Stimulated activated CD4-positive, alpha-beta T cell treated with anti-CD3 and anti-CD28 coated beads, Interleukin-12 subunit alpha, Interleukin-12 subunit beta, amount 100 ng/mL, for 4 hours (primary cell): ENCODE measurements at places on chromosomes 13 and 19.

DNA sequence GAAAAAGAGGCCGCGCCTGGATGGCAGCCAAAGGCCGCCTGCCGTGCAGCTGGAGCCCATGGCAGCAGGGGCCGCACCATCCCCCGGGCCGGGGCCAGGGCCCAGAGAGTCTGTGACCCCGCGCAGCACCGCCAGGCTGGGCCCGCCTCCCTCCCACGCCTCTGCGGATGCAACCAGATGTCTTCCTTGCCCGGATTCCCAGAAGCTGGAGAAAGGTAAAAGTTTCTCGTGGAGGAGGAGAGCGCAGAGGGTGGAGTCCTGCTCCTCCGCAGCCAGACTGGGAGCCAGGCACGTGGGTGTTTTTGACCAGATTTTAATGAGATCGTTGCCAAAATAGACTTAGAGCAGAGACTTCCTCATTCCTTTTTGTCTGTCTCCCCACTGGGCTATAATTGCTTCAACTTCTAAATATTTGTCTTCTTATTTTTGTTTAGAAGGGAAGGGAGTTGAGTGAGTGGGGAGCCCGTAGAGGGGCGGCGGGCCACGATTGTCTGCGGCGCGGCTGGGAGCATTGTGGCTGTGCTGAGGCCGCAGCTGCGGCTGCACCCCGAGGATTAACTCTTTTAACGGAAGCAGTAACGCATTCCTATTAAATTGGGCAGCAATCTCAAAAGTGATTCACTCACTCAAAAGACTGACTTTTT is 22.8 kb upstream of the NDUFS7 start:
- DNase-seq: no peak

- no peak for DNase-seq
Observed at GRCh38 chr13:78098249-78098648, 179.6 kb upstream of the EDNRB start.

GRCh38 chr19:33699754-33700407 is 78.1 kb downstream of the CHST8 start:
- no peak for DNase-seq

GRCh38 chr13:95954266-95954665 is 98.9 kb downstream of the UGGT2 start:
- DNase-seq: no peak

GRCh38 chr13:94324767-94325540 is 154.5 kb downstream of the DCT start:
- no peak for DNase-seq

GRCh38 chr13:94318418-94318817 is 161.1 kb downstream of the DCT start:
- no peak for DNase-seq

DNA sequence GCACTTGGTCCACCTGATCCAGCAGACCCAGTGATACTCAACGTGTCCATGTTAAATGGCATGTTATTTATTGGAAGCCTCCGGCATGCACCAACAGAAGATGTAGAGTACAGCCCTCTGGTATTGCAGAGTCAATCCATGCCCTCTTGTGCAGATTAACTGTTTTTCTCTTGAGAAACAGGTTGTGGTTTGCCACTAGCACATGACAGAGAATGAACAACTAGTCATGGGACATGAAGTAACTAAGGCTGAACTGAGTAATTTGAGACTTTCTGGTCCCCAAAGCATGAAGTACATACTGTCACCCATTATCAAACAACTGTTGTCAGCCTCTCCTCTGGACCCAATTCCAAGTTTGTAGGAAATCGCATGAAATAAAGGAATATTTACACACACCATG is 3.2 kb downstream of the ZNF562 start:
- DNase-seq: no peak

DNA sequence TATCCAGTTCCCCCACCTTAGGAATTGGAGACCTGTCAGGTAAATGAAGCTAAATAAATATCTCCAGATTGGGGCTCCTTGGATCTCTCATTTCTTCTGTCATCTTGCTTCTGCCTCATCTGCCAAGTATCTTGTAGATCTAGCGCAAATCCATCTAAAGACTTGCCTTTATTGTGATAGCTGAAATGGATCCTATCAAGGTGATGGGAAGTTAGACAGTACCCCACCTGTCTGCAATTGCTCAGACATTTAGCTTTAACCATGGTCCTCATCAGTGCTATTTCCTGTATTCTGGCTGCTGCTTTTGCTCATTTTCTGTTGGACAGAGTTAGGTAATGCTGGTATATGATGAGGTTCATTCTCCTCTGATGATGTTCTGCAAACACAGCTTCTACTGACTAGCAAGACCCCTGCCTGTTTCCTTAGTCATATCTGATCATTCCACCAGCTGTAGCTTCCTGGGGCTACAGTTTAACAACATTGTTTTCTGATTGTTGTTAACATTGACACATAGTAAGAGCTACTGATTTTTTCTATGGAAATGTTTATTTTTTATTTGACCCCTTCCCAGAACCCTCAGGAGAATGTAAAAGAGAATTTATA is 340.0 kb downstream of the DCT start:
- DNase-seq: no peak

DNA sequence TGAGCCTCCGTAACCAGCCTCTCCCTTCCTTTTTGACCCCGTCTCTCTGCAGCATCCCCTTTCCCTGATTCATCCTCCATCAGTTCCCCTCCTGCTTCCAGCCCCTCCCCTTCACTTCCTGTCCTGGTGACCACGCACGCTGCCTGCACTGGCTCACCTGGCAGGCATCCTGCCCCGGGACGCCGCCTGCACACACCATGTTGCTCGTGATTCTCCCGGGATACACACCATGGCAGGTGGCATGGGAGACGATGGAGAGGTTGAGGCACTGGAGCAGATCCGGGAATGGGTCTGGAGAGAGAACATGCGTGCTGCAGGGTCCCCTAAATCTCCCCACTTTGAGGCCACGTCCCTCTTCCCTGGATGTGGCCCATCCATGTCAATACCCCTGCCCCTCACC is 4.2 kb downstream of the KLK12 start:
- no peak for DNase-seq
